ENCODE measurements at places on chromosomes 7 and 10.

DNA sequence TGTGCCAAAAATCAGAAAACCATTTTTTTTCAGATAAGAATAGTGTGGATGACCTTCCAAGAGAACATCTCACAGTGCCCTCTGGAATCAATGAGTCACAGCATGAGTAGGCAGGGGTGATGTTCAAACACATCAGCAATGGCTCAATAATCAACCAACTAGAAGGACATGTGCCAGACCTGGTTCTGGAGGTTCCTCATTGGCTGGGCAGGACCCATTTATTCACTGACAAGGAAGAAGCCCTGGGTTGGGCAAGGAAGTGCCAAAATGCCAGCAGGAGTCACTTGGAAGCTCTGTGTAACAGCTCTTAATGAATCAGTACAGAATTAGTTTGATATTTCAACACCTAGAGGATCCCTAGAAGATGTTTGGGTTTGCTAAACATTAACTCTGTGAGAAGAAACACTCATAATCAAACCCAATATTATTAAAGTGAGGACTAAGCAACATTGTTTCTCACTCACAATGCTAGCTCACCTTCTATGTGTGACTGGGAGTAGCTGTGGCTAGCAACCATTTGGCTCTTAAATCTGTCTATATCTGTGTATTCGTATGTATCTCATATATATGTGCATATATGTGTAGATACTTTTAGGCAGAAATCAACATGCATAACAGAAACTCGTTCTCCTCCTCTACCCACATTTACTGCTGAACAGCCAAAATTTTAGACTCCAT lies 72.3 kb upstream of the APBB1IP start:
- DNase-seq, result no peak

- no peak for DNase-seq
Observed at GRCh38 chr7:119482209-119482608, 790.8 kb upstream of the KCND2 start.

DNA sequence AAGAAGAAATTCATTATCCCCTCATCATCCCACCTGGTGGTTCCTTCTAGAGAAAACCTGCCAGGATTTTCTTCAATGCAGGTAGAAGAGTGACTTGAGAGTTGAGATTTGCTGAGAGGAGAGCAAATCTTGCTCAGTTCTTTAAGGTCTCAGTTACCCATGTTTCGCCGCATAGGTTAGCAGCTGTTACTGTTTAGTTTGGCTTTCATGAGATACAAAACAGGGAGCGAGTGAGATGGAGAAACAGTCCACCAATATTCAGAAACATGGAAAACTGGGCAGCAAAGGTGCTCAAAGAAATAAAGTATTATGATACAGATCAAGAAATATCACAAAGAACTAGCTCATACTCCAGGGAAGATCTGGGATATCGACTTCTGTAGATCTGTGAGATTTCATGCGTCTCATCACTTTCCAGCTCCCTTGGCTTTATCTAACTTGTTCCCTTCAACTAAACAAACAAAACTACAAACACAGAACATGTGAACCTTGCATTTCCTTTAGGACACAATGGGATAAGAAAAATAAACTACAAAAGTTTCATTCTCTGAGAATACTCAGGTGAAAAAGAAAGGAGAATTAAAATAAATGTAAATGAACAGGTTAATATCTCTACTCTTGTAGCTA lies 63.4 kb downstream of the AKR1C4 start:
- DNase-seq, result no peak

GRCh38 chr10:109428775-109429491 lies 494.4 kb downstream of the XPNPEP1 start:
- no peak for DNase-seq

- no peak for DNase-seq
Observed at GRCh38 chr10:110141871-110142635, 65.4 kb upstream of the MXI1 start.

- no peak for DNase-seq
Observed at GRCh38 chr10:103931603-103932002, 13.6 kb upstream of the STN1 start.

DNA sequence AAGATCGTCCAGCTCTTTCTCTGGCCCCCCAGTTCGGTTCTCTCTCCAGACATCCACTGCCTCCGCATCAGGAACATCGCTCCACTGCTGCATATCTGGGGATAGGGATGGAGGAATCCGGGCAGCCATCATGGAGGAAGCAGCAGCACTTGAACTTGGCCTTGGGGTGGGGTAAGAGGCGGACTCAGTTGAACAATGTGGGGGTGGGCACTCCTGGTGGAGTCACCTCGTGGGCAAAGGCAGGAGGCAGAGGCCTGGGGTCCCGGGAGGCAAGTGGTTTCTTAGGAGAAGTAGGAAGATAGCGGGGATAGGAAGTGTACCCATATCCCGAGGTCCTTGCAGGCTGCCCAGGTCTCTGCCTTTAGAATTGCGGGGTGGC lies 98.3 kb downstream of the CHST15 start:
- DNase-seq, result no peak

GRCh38 chr10:34175121-34175520 lies 640.0 kb downstream of the PARD3 start:
- no peak for DNase-seq

DNA sequence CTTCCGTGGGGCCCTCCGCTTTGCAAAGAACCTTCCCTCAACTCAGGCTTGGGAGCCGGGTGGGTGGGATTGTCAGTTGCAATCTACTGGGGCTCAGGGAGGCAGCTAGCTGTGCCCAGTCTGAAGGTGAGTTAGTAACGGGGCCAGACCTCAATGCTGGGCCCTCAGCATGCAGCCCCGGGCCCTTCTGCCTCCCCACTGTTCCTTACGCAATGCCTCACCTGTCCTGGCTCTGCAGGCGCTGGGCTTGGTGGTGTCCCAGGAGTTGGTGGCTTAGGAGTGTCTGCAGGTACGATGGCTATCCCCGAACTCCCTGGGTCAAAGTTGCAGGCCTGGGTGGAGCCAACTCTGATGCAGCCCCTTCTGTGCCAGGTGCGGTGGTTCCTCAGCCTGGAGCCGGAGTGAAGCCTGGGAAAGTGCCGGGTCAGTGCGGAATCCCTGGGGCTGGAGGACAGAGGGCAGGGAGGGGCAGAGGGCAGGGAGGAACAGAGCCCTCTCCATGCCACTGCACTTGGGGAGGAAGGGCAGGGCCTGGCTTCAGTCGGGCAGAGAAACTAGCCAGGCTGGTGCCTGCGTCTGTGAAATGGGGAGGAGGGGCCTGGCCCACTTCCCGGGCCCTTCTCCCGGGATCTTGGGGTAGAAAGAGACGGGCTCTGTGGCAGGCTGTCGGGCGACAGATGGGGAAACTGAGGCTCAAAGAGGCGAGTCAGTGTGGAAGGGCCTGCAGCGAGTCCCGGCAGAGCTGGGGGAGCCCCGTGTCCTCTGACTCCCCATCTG lies 15.0 kb downstream of the ELN start:
- no peak for DNase-seq

- no peak for DNase-seq
Observed at GRCh38 chr10:70573599-70574506, 28.7 kb downstream of the PRF1 start.

DNA sequence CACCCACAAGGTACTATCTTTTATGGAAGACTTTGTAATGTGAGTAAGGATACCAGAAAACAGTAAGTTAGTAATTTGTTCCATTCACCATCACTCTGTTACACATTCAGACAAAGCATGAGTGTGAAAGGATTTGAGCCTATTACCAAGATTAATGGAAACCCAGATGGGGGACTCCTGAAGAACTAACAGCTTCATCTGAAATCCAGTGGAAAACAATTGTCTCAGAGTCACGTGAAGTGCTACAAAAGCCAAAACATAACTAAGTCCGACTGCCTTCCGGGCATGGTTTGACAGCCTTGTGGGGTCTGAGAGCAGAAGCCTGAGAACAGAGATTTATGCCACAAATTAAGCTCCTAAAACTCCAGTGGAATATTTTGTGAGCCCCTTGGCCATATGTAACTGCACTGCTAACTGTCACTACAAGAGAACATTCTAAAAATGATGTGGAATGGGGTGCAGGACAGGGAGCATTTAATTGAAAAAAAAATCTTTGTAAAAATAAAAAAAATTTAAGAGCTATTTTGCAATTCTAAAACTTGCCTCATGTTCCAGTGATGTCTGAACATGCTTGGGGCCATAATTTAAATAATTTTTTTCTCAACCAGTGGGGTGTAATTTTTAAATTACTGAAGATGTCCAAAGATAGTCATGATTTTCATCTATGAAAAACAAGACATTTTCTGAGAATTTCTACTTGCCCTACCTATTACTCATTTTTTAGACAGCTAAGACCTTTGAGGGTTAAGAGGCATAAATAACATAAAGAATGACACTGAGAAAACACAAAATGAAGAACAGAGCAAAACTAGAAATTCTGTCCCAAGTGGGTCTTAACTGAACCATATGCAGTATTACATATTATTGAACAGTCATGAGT lies 555.0 kb downstream of the INHBA start:
- no peak for DNase-seq

DNA sequence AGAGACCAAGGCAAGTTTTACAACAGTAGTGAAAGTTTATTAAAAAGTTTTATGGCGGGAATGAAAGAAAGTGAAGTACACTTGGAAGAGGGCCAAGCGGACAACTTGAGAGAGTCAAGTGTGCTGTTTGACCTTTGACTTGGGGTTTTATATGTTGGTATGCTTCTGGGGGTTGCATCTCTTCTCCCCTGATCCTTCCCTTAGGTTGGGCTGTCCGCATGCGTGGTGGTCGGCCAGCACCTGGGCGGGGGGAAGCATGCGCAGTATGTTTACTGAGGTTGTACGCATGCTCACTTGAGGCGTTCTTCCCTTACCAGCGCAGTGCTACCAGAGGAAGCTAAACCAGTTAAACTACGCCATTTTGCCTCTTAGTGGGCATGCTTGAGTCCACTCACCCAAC lies 31.9 kb downstream of the NUP42 start:
- DNase-seq, result no peak

- no peak for DNase-seq
Observed at GRCh38 chr10:89556600-89556999, 21.2 kb upstream of the SLC16A12 start.

DNA sequence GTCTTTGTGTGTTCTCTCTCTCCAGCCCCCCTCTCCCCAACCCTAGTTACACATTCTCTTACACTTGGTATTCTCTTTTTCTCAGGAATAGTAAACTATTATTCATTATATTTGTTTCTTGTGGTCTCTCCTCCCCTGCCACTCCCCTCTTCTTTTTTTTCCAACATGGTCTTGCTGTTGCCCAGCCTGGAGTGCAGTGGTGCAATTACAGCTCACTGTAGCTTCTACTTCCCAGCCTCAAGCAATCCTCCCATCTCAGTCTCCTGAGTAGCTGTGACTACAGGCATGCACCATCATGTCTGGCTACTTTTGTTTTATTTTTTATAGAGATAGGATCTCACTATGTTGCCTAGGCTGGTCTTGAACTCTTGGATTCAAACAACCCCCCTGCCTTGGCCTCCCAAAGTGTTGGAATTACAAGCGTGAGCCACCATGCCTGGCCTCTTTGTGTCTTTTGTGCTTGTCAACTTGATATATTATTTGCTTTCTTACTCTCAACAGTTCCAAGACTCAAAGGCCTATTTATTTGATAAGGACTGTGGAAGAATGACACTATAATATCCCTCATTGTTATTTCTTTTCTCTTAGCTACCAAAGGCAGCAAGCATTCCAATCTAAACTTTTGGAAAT lies 66.9 kb downstream of the MLLT10 start:
- DNase-seq, result no peak

DNA sequence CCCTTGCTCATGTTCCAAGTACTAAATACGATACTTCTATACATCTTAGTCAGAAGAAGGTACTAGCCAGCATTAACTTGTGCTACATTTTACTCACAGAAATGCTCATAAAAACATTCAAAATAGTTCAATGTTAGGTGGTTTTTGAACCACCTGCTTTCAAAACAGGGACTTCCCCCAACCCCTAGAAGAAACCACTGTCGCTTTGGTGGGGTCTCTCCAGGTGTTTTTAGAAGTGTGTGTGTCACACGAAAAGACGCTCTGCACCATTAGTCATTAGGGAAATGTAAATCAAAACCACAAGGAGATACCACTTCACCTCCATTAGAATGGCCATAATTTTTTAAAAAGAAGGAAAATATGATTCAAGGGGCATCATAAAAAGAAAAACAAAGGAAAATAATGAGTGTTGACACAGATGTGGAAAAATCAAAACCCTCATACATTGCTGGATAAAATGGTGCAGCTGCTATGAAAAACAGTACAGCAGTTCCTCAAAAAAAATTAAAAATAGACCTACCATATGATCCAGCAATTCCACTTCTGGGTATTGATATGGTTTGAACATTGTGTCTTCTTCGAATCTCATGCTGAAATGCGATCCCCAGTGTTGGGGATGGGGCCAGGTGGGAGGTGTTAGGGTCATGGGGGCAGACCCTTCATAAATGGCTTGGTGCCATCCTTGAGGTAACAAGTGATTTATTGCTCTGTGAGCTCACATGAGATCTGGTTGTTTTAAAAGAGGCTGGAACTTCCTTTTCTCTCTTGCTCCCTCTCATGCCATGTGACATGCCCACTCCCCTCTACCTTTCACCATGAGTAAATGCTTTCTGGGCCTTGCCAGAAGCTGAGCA lies 74.2 kb downstream of the MALSU1 start:
- no peak for DNase-seq

DNA sequence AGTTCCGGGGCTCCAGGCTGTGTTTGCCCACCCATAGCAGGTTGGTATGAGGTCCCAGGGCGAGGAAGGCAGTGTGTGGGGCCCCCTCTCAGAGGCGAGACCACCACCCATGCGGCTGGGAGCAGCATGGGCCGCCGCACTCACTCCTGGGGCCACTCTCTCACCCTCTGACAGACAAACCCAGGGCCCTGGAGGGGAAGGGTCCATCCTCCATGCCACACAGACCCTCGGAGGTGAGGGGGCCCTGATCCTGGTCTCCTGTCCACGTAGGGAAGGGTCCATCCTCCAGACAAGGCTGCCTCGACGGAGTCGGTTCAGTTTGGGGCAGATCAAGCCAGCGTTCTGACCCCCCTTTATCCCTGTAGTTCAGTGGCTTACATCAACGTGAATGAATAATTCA lies 230.8 kb downstream of the ELFN1 start:
- DNase-seq, result no peak

DNA sequence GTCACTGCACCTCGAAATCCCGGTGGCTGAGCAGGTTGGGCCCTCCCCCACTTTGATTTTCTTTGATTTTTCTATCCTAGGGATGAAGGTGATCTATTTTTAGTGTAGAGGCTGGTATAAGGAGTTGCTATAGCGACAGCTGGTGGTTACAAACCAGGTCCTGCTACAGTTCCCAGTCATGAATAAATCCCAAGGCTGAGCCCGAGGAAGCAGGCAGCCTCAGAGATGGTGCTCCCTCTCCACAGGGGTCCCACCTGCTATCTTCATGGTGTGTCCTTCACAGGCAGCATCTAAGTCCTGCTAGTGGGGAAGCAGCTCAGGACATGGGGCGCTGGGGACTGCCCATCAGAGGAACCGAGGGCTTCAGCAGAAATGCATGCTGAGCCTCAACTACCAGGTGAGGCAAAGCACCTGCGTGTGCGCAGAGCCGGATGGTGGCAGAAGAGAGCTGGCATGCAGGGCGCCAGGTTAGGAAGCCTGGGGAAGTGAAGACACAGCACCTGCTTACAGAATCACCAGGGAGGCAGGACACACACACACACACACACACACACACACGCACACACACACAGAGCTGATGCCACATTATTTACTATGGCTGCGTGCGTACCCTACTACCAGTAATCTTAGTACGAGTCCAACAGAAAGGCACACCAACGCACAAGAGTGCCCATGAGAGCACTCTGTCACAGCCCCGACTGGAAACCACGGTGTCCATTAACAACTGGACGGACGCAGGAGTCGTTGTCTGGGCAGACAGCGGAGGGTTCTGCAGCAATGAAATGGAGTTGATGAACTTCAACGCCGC lies 150.9 kb downstream of the PRKAG2 start:
- no peak for DNase-seq
